ENCODE measurements at places on chromosomes 3 and 15.

GRCh38 chr15:75721923-75722870, 9.5 kb upstream of the CSPG4 start:
- no peak for DNase-seq

GRCh38 chr15:39685999-39686613, 96.5 kb downstream of the FSIP1 start:
- DNase-seq: peak; percentile 57

DNA sequence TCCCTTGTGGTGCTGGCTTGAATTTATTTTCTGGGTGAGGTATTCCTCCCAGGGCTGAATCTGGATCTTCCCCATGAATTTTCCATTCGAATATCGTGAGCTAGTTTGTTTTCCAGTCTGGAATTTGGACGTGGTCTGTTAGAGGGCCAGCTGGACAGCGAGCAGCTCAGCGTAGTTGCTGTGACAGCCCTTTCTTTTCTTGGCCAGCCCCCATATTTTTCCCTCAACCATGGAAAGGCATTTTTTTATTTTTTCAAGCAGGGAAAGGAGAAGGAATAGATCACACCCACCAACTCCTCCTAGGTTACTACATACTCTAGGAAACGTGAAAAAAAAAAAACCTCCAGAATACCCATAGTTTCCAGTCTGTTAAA, 152.0 kb downstream of the KLHL25 start:
- no peak for DNase-seq

DNA sequence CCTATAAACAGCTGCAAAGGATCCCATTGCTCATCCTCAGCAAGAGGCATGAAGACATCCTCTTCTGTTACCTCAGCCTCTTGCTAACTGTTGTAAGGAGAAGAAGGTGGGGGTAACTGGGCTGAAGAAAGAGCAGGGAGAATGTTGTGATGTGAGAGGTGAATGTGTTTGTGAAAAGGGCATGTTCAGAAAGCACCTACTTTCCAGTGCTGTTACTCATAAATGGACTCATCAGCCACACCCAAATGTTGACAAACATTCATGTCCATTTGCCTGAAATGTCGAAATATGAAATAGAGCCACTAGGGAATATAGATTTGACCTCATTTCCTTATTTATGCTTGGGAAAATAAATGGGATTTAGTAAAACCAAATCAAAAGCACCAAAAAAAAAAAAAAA, 12.6 kb downstream of the SLC24A1 start:
- no peak for DNase-seq

GRCh38 chr3:78281381-78281780, 1241.5 kb downstream of the ROBO2 start:
- no peak for DNase-seq

- DNase-seq: no peak
Measured at GRCh38 chr3:173869766-173870165, 472.2 kb downstream of the NLGN1 start.

DNA sequence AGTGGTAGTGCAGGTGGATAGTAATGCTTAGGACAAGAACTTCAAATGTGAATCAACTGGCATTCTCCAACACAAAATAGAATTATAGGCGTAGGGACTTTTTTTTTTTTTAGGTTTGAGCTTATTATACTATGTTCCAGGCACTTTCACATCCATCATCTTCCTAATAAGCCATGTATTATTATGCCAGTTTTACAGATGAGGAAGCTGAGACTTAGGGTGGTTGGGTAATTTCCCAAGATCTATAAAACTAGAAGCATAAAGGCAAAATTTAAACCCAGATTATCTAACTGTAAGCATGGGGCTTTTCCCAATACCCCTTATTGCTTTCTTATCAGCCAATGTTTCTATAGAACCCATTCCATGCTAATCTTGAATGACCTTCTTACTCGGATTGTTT, 75.1 kb upstream of the ETV5 start:
- DNase-seq: no peak

DNA sequence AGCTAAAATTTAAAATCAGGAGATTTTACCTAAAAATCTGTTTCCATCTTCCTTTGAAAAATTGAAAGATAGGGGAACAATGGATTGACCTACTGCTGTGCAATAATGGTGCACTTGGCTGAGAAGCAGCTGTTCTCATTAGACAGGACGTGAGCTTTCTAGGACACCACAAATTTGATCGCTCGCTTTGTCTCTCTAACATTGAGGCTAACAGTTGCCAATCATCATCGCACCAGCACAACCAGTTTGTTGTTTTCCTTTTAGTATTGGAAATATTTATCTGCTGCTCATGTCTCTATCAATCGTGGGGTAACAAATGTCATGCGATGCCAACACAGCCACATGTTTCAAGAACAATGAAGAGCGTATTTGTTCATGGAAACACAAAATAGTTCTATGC, 228.8 kb upstream of the P2RY1 start:
- DNase-seq: no peak

DNA sequence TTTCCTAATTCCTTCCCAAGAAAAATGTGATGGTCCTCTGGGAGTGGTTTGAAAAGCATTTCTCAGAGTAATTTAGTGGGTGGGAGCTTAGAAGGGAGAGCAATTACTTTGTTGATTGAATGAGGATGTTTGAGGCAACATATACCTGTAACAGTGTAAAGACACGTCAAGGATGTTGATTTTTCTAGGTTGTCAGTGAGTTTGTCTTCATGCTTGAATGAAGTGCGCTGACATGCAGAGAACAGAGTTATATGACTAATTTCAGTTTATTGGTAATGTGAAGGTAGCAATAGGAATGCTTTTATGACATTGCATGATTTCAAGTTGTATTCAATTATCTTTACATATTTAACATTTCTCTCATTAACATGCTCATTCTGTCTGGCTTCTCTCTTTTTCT, 286.9 kb downstream of the NFKBIZ start:
- no peak for DNase-seq

DNA sequence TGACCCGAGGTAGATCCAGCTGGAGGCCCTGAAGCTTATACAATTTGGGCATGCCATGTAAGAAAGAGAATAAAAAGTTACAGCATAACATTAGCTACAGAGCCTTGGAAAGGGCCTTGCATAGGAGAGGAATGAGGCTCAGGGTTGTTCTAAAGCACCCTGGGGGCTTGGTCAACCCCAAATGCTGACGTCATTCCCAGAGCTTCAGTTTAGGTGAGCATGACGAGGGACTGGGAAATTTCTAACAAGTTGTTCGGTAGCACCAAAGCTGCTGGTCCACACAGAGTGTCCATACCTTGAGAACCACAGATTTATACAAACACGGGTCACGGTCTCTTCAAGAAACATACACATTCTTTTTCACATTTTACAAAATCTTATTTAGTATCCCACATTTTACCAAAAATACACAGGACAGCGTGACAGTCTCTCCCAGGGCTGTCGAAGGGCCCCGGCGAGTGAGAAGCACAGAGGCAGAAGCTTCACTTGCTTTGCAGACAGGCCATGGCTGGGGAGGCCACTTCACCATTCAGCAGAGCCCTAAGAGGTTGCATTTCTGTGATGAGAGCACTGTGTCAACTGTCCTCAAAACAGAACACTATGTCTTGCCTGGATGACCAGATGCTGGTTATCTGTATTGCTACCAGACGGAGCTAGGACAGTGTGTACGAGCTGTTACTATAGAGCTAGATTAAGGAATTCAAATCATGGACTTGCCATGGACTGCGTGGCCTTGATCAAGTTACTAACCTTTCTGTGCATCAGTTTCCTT, 68.2 kb upstream of the ARRDC4 start:
- DNase-seq: no peak

DNA sequence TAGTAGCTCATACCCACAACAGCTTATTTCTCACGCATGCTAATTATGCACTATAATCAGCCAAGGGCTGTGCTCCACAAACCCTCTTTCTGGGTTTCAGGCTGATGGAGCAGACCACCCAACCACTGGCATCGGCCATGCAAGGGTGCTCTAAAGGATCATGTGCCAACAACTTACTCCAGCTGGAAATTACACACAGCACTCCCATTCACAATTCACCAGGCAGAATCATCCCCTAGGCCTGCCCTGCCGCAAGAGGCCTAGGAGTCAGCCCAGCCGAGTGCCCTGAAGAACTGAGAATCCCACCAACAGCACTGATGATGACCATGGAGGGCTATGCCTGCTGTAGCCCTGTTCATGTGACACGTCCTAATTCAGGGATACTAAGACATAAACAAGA, 216.2 kb upstream of the CHRNA7 start:
- no peak for DNase-seq

- DNase-seq: no peak
Measured at GRCh38 chr3:134008630-134009156, 21.0 kb downstream of the SLCO2A1 start.

Data from CD4-positive, alpha-beta T cell treated with Interleukin-12 subunit alpha and Interleukin-12 subunit beta, for 1 hour (primary cell).